B cell (primary cell): ENCODE measurements at places on chromosomes 2 and 18. TPM values are rescaled to one million over a fixed set of nuclear protein-coding genes. Genes with fewer than 3 reads are reported as not detected.
A peak's percentile ranks its signal among the peaks of the same experiment; 100 is the strongest.

ST8SIA5 gene
- total RNA-seq, result not detected in 2 replicates

GALM gene
- 5.1 and 5.8 TPM in 2 replicates for total RNA-seq

ACSL3 gene
- 35.9 and 46.0 TPM in 2 replicates for total RNA-seq

FOXI3 gene
- not detected in 2 replicates for total RNA-seq

EVX2 gene
- total RNA-seq, result not detected in 2 replicates

DNA sequence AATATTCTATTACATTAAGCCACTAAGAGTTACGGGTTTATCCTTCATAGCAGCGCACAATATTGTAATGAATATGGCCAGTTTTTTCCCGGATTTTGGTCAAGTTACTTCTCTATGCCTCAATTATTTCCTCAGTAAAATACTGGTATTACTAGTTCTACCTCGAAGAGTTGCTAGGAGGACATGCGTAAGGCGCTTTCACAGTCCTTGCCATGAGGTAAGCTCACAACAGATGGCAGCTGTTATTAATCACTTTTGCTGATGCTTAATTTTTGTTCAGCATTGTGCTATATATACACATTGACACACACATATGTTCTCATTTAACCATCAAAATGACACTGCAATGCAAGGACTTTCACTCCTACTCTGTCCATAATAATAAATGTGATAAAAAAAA, 101.5 kb downstream of the SCG2 start:
- H3K4me3 ChIP-seq, result no peak overlapping the region
- H3K36me3 ChIP-seq, result no peaks in the 10 kb centered on the region
- no peak for DNase-seq
- no peaks in the 10 kb centered on the region for H3K27me3 ChIP-seq
- H3K4me1 ChIP-seq, result no peaks in the 10 kb centered on the region

GRCh38 chr2:54871457-54872107, 148.1 kb downstream of the EML6 start:
- H3K4me1 ChIP-seq, result peaks cover 13% of the 10 kb centered on the region
- no peaks in the 10 kb centered on the region for H3K27me3 ChIP-seq
- no peak overlapping the region for H3K4me3 ChIP-seq
- H3K36me3 ChIP-seq, result no peaks in the 10 kb centered on the region
- DNase-seq, result no peak

DNA sequence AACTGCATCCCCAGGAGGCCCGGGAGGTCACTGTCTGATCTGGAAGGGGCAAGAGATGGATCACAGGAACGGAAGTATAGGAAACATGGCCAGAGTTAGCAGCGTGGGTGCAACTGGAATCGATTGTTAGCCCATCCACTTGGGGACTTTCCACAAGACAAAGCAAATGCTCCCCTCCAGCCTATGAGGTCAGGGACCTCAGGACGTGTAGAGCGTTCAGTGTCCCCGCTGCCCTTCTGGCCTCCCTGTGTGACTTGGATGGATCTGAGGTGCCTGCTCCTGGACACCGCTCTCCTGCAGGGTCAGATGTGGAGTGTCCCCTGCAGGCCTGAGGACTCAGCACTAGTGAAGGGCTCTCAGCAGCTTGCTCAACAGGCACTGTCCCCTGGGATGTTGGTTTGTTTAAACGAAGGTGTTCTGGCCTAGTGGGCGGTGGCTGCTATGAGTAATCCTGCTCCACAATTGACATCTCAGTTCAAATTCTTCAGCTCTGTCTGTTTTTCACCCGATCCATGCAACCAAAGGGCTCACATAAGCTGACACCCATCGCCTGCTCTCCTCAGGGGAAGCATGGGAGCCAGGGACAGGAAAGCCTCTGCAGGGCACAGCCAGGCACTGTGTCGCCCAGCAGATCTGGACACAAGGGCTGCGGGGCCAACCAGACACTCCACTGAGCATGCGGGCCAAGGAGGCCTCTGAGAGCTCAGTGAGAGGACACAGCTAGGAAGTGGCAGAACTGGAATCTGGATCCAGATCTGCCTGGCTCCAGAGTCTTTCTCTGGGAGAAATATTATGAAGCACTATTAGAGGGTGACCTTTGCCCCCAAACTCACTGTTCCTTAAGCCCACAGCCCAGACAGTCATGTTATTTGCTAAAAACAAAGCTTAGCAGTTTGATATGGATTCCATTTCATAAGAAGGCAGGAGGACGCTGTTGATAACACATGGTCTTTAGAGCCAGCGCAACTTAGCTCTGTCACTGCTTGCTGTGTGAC, 78.5 kb downstream of the RHOB start:
- H3K27ac ChIP-seq, result no peak overlapping the region
- H3K36me3 ChIP-seq, result no peaks in the 10 kb centered on the region
- no peaks in the 10 kb centered on the region for H3K27me3 ChIP-seq
- DNase-seq, result no peak

DNA sequence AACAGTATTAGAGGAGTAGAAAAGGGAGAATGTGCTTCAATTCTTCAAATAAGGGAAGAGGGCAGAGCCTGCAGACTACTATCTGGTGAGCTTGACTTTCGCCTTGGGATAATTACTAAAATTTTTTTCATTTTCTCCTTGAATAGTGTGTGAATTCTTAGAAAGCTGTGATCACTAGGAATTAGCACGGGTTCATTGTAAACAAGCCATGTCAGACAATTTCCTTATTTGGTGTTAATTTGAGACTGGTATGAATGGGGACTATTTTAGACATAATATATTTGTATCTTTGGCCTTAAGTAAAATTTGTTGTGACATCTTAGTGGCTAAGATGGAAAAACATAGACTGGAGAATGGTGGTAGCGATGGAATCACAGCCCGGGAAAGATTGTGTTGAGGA, 66.6 kb downstream of the MYO3B start:
- peaks cover 8% of the 10 kb centered on the region for H3K27me3 ChIP-seq
- H3K4me1 ChIP-seq, result no peaks in the 10 kb centered on the region
- DNase-seq, result no peak
- H3K27ac ChIP-seq, result no peak overlapping the region
- H3K36me3 ChIP-seq, result no peaks in the 10 kb centered on the region
- no peak overlapping the region for H3K4me3 ChIP-seq

GRCh38 chr2:71800106-71800809, 346.9 kb downstream of the DYSF start:
- H3K4me3 ChIP-seq, result no peak overlapping the region
- no peaks in the 10 kb centered on the region for H3K36me3 ChIP-seq
- H3K27ac ChIP-seq, result no peak overlapping the region
- no peaks in the 10 kb centered on the region for H3K27me3 ChIP-seq

GRCh38 chr18:59520562-59521355, 161.7 kb upstream of the LMAN1 start:
- DNase-seq, result no peak
- no peaks in the 10 kb centered on the region for H3K27me3 ChIP-seq
- no peak overlapping the region for H3K27ac ChIP-seq
- no peaks in the 10 kb centered on the region for H3K4me1 ChIP-seq
- no peak overlapping the region for H3K4me3 ChIP-seq

GRCh38 chr2:36459725-36460137, 104.2 kb downstream of the CRIM1 start:
- H3K4me3 ChIP-seq, result no peak overlapping the region
- H3K27ac ChIP-seq, result no peak overlapping the region
- H3K4me1 ChIP-seq, result peaks cover 13% of the 10 kb centered on the region

- H3K4me3 ChIP-seq, result no peak overlapping the region
- DNase-seq, result peak; percentile 74
- no peaks in the 10 kb centered on the region for H3K36me3 ChIP-seq
- peaks cover 11% of the 10 kb centered on the region for H3K4me1 ChIP-seq
- H3K27ac ChIP-seq, result no peak overlapping the region
Measured at GRCh38 chr2:9967053-9967775, 15.7 kb downstream of the GRHL1 start.

DNA sequence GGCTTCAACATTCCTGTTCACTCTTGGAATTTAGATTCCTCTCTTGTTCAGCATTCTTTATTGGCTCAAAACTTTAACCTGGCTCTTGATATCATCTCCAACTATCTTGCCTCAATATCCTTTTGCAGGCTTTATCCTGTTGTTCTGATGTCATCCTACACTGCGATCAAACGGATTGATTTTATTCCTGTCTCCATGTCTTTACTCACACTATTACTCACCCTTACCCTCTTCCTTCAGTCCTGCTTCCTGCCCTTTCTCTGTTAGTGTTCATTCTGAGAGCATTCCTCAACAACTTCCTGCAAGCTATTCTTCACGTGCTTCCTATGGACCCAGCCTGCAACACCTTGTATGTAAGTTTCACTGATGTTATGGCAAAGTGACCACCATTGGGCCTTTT, 264.7 kb downstream of the RNF152 start:
- no peak for DNase-seq
- no peaks in the 10 kb centered on the region for H3K4me1 ChIP-seq
- H3K27ac ChIP-seq, result no peak overlapping the region
- H3K4me3 ChIP-seq, result no peak overlapping the region
- H3K36me3 ChIP-seq, result no peaks in the 10 kb centered on the region
- H3K27me3 ChIP-seq, result no peaks in the 10 kb centered on the region

- H3K36me3 ChIP-seq, result no peaks in the 10 kb centered on the region
- DNase-seq, result no peak
- H3K4me1 ChIP-seq, result no peaks in the 10 kb centered on the region
- H3K27me3 ChIP-seq, result no peaks in the 10 kb centered on the region
- no peak overlapping the region for H3K27ac ChIP-seq
- no peak overlapping the region for H3K4me3 ChIP-seq
Measured at GRCh38 chr2:144753416-144753815, 233.5 kb upstream of the ZEB2 start.

DNA sequence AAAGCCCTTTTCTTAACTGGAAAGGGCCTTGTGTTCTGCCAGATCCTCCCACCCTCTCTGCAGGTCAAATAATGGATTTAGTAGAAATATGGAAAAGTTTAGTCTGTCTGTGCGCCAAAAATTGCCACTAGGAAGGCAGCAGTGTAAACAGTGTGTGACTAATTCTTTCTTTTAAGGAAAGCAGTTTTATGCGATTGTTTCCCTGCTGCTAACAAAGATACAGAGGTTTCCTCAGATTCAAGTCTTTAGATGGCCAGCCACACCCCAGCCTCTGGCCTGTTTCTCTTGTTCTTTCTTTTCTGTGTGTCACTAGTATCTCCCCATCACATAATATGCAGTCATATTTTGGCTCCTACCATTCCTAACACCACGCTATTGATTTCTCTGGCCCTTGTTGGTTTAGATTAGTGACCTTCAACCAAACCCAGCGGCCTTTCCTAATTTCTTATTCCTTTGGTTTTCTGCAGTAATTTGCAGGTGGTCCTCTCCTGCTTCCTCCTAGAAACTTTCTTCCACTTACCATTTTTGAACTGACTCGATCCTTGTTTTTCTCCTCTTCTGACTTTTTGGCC, 157.4 kb downstream of the LTBP1 start:
- H3K4me1 ChIP-seq, result no peaks in the 10 kb centered on the region
- DNase-seq, result no peak
- no peak overlapping the region for H3K27ac ChIP-seq
- no peaks in the 10 kb centered on the region for H3K36me3 ChIP-seq

DNA sequence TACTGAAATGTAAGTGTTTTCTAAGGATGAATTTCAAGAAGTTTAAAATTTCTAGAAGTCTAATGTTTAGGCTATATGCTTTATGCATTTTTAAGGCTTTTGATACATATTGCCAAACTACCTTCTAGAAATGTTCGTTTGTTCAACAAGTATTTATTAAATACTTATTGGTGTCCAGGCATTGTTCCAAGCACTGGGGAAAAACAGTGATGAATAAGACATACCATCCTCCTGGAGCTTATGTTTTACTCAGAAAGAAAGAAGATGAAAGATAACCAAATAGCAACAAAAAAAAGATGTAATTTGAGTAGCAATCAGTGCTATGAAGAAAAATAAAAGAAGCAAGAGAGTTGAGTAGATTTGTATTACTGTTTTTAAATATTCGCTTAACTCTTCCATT, 692.9 kb downstream of the SLC4A3 start:
- H3K4me1 ChIP-seq, result no peaks in the 10 kb centered on the region
- H3K36me3 ChIP-seq, result no peaks in the 10 kb centered on the region
- H3K27me3 ChIP-seq, result no peaks in the 10 kb centered on the region
- no peak overlapping the region for H3K27ac ChIP-seq

- H3K4me1 ChIP-seq, result peaks cover 2% of the 10 kb centered on the region
- H3K4me3 ChIP-seq, result no peak overlapping the region
- no peak overlapping the region for H3K27ac ChIP-seq
- peaks cover 6% of the 10 kb centered on the region for H3K36me3 ChIP-seq
- DNase-seq, result no peak
Measured at GRCh38 chr2:131519466-131519865, 8.2 kb upstream of the CCDC74A start.

- H3K4me1 ChIP-seq, result no peaks in the 10 kb centered on the region
- H3K27ac ChIP-seq, result no peak overlapping the region
- H3K4me3 ChIP-seq, result no peak overlapping the region
Measured at GRCh38 chr2:139271149-139271548, 491.0 kb upstream of the NXPH2 start.

- H3K27me3 ChIP-seq, result no peaks in the 10 kb centered on the region
- peak overlapping the region; percentile 84 for H3K27ac ChIP-seq
- no peak for DNase-seq
- H3K4me1 ChIP-seq, result peaks cover 16% of the 10 kb centered on the region
- H3K4me3 ChIP-seq, result peak overlapping the region; percentile 77
Measured at GRCh38 chr2:119758881-119759450, 756 bp upstream of the PTPN4 start.

DNA sequence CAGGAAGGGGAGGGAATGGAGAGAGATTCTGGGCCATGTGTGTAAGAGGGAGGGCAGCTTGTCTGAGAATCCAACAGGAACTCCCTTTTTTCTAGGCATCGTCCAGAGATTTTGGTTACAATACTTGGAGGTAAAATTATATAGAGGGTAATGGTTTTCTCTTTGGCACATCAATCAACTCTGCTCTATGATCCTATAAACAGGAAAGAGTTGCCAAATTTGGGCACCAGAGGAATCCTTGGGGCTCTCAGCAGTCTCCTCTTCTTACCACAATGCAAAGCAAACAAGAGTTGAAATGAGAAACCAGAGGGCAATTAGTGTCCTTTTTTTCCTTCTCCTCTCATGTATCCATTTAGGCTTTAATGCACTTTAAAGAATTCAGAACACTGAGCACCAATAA, 243.4 kb downstream of the SLC8A1 start:
- H3K4me3 ChIP-seq, result no peak overlapping the region
- H3K27ac ChIP-seq, result no peak overlapping the region
- H3K27me3 ChIP-seq, result no peaks in the 10 kb centered on the region
- no peaks in the 10 kb centered on the region for H3K36me3 ChIP-seq

DNA sequence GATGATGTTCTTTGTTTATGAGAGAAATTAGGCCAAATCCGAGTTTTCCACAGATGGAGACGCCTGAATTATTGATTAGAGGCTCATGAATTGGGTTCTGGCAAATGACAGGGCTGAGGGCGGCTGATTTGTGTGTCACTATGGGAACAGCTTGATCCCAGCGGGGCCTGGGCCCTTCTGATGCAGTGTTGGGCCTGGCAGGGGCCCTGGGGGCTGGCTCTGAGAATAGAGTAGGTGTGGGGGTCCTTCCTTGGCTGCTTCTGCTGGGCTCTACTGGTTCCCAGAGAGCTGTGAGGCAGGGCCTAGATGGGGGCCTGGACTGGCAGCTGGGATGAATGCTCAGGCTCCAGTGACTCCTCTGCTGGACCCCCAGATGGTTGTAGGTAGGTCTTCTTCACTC, 164.8 kb downstream of the CELF4 start:
- H3K27me3 ChIP-seq, result no peaks in the 10 kb centered on the region
- no peak overlapping the region for H3K4me3 ChIP-seq
- no peak for DNase-seq
- no peak overlapping the region for H3K27ac ChIP-seq
- H3K36me3 ChIP-seq, result no peaks in the 10 kb centered on the region
